ENCODE measurements at places on chromosomes 11 and 22. TPM values are rescaled to one million over a fixed set of nuclear protein-coding genes. Genes with fewer than 3 reads are reported as not detected.

Gene SLC7A4
- not detected for total RNA-seq

DNA sequence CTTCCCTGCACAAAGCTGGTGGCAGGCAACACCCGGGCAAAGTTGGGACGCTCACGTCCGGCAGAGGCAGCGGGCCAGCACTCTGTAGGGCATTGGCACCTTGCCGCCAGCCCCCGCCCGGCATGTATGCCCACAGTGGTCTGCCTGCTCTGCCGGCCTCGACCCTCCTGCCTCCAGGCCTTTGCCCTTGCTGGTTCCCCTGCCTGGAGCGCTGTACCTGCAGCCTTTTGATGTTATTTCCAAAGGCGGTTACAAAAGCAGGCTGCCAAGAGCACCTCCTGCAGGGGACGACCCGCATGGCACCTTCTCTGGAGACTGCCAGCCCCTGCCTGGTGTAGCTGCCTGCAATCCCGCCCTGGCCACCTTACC lies 56.5 kb upstream of the SHISAL1 start:
- no peak for DNase-seq
- no peaks in the 10 kb centered on the region for H3K36me3 ChIP-seq
- no peak overlapping the region for H3K4me3 ChIP-seq
- H3K4me1 ChIP-seq, result no peaks in the 10 kb centered on the region
- 0 out of 2 replicates have a peak, but pooled peaks cover 2% of the 10 kb centered on the region for H3K27me3 ChIP-seq

DNA sequence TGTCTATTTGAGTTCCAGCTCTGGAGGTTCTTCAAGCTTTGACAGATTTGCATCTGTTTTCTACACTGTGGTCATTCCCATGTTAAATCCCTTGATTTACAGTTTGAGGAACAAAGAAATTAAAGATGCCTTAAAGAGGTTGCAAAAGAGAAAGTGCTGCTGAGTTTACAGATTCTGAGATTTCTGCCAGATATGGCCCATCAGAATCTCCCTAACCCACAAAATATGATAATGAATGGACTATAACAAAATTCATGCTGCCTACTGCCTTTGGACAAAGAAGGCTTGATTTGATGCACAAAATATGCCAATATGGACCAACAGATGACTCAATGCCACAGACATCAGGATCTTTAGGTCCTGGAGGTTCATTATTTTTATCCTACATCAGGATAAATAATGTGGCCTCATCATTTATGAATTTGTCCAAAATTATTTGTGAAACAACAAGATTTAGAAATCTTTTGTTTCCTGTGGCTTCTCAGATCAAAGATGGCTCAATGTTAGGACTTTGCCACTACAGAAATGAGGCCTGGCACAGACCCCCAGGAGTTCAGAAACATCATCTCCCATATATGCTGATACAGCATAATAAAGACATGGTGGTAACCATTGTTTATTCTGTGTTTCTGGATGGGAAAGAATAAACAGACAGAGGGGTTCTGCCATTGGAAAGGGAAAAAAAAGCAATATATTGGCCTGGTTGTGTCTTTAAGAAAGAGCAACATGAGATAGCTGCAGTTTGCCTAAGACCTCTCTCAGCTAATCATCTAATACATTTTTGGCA lies 6.7 kb downstream of the OR5AN1 start:
- H3K4me3 ChIP-seq, result no peak overlapping the region
- DNase-seq, result no peak
- no peaks in the 10 kb centered on the region for H3K36me3 ChIP-seq
- H3K27me3 ChIP-seq, result no peaks in the 10 kb centered on the region
- H3K4me1 ChIP-seq, result no peaks in the 10 kb centered on the region
- no peak overlapping the region for H3K27ac ChIP-seq

DNA sequence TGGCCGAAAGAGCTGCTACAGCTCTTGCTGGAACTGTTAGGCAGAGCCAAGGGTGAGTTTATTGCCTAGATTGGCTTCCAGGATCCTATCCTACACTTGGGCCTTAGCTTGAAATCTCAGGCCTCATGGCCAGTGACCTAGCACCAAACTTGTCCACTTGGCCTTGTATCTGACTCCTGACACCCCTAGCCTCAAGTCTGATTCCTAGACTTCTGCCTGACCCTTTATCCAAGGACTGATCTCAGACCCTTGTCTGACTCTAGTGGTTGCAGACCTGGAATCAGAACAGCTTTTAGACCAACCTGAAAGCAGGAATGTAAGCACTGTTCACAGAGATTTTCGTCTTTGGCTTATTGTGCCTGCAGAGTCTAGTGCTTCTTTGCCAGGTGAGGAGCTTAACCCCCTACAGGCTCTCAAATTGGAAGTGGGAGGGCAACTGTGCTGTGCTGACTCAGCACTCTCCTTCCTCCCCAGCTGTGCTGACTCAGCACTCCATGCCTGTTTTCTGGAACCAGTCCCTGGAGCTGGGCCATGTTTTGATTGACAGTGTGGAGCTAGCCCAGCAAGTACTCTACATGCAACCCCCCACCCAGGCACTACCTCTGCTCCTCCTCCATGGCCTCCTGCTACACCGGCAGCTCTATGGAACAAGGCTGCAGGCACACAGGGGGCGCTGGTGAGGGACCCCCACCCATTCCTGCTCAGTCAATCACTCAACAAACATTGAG lies 35.1 kb downstream of the RRP8 start:
- H3K36me3 ChIP-seq, result no peaks in the 10 kb centered on the region
- H3K27ac ChIP-seq, result no peak overlapping the region
- no peaks in the 10 kb centered on the region for H3K4me1 ChIP-seq
- H3K4me3 ChIP-seq, result no peak overlapping the region
- no peaks in the 10 kb centered on the region for H3K27me3 ChIP-seq

- no peaks in the 10 kb centered on the region for H3K4me1 ChIP-seq
- H3K27me3 ChIP-seq, result no peaks in the 10 kb centered on the region
- DNase-seq, result no peak
- no peaks in the 10 kb centered on the region for H3K36me3 ChIP-seq
- no peak overlapping the region for H3K27ac ChIP-seq
These were observed 30.7 kb downstream of the FAM168A start for GRCh38 chr11:73566977-73567755.

Gene PARVA
- 18.4 TPM for total RNA-seq

DNA sequence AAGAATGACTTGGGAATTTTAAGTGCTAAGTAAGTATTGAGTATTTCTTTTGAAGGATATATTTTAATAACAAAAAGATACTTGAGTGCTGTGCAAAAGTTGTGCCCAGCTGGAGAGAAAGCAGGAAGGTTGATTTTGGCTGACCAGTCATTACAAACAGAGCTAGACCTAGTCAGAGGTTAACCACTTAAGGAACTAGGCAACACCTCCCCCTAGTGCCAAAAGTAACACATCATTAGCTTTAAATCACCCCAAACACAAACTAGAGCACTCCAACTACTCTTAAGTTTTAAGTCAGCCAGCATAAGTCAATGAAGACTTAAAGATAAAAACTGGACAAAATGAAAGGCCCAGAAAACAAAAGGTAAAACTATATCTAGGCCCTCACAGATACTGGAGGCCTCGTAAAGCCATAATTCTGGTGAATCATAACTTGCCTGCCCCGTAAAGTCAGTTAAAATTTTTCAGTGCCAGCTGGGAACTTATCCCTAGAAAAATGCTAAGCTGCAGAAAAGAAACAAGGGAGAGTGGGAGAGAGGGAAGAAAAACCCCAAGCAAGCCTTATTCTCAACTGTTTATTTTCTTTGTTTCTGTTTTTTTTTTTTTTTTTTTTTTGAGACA lies 4.6 kb downstream of the TMEM9B start:
- H3K36me3 ChIP-seq, result no peaks in the 10 kb centered on the region
- peak; percentile 67 for DNase-seq
- H3K4me1 ChIP-seq, result peaks cover 3% of the 10 kb centered on the region
- no peaks in the 10 kb centered on the region for H3K27me3 ChIP-seq

GRCh38 chr22:37920126-37920525 lies 14.0 kb downstream of the MICALL1 start:
- no peak for DNase-seq
- no peak overlapping the region for H3K27ac ChIP-seq
- H3K4me3 ChIP-seq, result no peak overlapping the region
- no peaks in the 10 kb centered on the region for H3K27me3 ChIP-seq

- peaks cover 33% of the 10 kb centered on the region for H3K4me1 ChIP-seq
- no peaks in the 10 kb centered on the region for H3K27me3 ChIP-seq
- DNase-seq, result no peak
- peak overlapping the region; percentile 18 for H3K27ac ChIP-seq
- H3K36me3 ChIP-seq, result no peaks in the 10 kb centered on the region
- H3K4me3 ChIP-seq, result no peak overlapping the region
These were observed 1.4 kb downstream of the CCDC88B start for GRCh38 chr11:64341429-64341828.

GRCh38 chr11:64180891-64181290 lies 5.1 kb upstream of the STIP1 start:
- no peak for DNase-seq
- H3K4me3 ChIP-seq, result no peak overlapping the region
- H3K4me1 ChIP-seq, result peaks cover 24% of the 10 kb centered on the region
- H3K36me3 ChIP-seq, result no peaks in the 10 kb centered on the region
- no peaks in the 10 kb centered on the region for H3K27me3 ChIP-seq
- no peak overlapping the region for H3K27ac ChIP-seq

DNA sequence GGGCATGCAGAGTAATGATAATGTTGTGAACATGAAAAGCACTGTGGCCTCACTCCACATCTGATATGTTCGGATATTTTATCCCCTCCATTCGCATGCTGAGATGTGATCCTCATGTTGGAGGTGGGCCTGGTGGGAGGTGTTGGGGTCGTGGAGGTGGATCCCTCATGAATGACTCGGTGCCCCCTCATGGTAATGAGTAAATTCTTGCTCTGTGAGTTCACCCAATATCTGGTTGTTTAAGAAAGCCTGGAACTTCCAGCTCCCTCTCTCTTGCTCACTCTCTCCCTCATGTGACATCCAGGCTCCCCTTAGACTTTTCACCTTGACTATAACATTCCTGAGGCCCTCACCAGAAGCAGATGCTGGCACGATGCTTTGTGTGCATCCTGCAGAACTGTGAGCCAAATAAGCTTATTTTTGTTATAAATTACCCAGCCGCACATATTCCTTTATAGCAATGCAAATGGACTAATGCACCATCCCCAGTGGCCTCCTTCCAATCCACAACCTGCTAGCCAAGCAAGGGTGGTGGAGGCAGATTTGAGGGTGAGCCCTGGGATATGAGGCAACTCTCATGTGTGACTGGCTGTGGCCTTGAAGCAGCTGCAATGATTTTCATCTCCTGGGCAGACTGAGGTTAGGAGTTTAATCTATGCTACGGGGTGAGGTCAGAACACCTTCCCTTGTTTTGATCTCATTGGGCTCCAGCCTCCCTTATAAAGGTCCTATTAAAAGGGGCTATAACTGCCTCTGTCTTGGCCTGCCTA lies 276.5 kb downstream of the ETS1 start:
- H3K27me3 ChIP-seq, result peaks cover 37% of the 10 kb centered on the region
- no peaks in the 10 kb centered on the region for H3K36me3 ChIP-seq
- no peak for DNase-seq
- H3K27ac ChIP-seq, result no peak overlapping the region

Gene HPS4
- total RNA-seq, result 35.4 TPM

- no peaks in the 10 kb centered on the region for H3K36me3 ChIP-seq
- H3K4me1 ChIP-seq, result no peaks in the 10 kb centered on the region
- no peak overlapping the region for H3K27ac ChIP-seq
- H3K4me3 ChIP-seq, result no peak overlapping the region
- DNase-seq, result no peak
- H3K27me3 ChIP-seq, result no peaks in the 10 kb centered on the region
These were observed 99.6 kb downstream of the TIMP3 start for GRCh38 chr22:32900886-32901635.

DNA sequence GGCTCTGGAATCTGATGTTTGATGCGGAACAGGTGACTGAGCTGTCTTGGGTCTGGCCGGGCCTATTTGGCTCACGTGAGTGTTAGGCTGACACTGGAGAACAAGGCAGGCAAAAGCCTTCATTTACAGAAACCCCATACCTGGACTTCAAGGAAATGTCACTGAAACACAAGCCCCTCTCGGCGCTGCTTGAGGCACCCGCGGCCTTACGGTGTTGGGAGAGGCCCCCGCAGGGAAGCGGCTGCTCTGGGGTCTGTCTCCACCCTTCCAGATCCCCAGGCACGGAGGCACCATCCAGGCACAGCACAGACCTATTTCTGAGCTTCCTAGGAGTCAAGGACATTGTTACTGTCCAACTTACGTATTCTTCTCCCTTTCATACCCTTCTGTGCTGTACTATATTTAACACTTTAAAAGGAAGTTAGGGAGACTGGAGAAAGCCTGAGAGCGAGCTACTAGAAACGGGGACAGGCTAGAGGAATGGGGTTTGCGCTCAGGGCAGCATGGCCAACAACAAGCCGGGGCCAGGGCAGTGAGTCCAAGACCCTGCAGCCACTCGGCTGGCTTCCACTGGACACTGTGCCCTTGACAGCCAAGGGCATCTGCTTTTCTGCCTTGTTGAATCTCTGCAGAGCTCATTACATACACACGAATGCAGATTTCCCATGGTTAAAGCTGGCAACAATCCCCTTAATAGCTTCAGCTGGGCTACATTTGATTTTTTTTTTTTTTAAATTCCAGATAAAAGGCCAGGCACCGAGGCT lies 23.8 kb downstream of the DRD4 start:
- no peak for DNase-seq
- H3K36me3 ChIP-seq, result no peaks in the 10 kb centered on the region
- no peaks in the 10 kb centered on the region for H3K27me3 ChIP-seq
- H3K4me1 ChIP-seq, result no peaks in the 10 kb centered on the region
- H3K4me3 ChIP-seq, result no peak overlapping the region
- no peak overlapping the region for H3K27ac ChIP-seq

DNA sequence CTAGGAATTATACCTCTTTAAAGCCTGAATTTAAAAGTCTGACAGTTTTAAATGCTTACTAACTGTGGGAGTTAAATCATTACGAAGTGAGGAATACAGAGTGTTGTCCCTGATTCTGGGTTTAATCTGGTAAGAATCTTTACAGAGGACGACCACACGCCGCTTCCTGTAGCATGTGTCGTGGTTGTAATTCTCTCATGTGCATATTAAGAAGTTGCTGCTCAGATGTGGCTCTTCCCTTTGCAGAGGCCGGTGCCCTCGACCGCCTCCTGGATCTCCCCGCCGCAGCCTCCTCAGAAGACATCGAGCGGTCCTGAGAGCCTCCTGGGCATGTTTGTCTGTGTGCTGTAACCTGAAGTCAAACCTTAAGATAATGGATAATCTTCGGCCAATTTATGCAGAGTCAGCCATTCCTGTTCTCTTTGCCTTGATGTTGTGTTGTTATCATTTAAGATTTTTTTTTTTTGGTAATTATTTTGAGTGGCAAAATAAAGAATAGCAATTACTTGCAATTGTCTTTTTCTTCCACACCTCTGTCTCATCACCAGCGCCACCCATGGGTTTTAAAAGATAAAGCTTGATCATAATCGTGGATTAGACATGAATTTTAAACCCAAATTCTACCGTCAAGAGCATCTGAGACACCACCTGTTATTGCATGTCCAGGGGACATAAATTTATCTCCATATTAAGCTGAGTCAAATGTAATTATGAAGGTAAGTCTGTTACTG lies 6.5 kb downstream of the GAL start:
- H3K27me3 ChIP-seq, result no peaks in the 10 kb centered on the region
- H3K4me3 ChIP-seq, result no peak overlapping the region
- no peaks in the 10 kb centered on the region for H3K4me1 ChIP-seq
- no peak for DNase-seq
- no peak overlapping the region for H3K27ac ChIP-seq

Gene TSSC4
- 47.1 TPM for total RNA-seq

GRCh38 chr11:2210366-2211112 lies 38.9 kb upstream of the TH start:
- no peak for DNase-seq
- no peaks in the 10 kb centered on the region for H3K27me3 ChIP-seq
- H3K36me3 ChIP-seq, result no peaks in the 10 kb centered on the region
- H3K4me1 ChIP-seq, result peaks cover 17% of the 10 kb centered on the region
- H3K27ac ChIP-seq, result no peak overlapping the region
- H3K4me3 ChIP-seq, result no peak overlapping the region

All from HCT116 (cell line).